ENCODE measurements at places on chromosomes 2 and 18.

GRCh38 chr2:195021711-195022507 is 635.1 kb upstream of the SLC39A10 start:
- no peak for DNase-seq

- no peak for DNase-seq
Observed at GRCh38 chr2:105125428-105125827, 87.6 kb downstream of the MRPS9 start.

GRCh38 chr2:240648650-240649275 is 23.5 kb downstream of the GPR35 start:
- DNase-seq = no peak

GRCh38 chr2:101756266-101756665 is 58.8 kb downstream of the MAP4K4 start:
- no peak for DNase-seq

GRCh38 chr2:122172812-122173211 is 417.4 kb downstream of the TSN start:
- no peak for DNase-seq

DNA sequence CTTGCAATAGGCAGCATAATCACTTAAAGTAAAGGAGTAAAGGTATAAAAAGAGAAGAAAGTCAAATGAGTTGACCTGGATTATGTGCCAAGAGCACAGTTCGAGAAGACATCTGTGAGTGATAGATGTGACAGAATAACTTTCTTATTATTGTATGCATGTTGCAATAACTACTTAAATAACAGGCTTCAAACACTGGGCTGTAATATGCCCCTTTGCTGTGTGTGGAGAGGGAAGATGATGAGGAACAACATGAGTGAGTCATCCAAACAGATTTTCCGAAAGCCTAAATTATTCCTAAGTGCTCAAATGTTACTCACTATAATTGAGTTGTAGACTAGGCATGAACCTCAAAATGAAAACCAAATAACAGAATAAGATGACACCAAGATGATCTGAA is 328.1 kb downstream of the EXOC6B start:
- no peak for DNase-seq

DNA sequence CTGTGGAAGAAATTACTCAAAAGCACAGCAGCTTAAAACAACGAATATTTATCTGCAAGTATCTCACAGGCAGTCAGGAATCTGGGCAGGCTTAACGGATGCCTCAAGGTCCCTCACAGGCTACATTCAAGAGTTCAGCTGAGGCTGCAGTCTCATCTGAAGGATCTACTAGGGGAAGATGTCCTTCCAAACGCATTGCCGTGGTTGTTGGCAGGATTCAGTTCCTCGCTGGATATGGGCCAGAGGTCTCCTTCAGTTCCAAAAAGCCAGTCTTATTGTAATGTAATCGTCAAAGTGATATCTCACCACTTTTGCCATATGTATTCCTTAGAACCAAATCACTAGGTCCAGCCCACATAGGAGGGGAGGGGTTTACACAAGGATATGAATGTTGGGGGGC is 98.2 kb upstream of the EPAS1 start:
- no peak for DNase-seq

- DNase-seq = no peak
Observed at GRCh38 chr2:182921234-182921633, 54.8 kb upstream of the FRZB start.

- DNase-seq = no peak
Observed at GRCh38 chr2:170161516-170162270, 16.3 kb upstream of the MYO3B start.

DNA sequence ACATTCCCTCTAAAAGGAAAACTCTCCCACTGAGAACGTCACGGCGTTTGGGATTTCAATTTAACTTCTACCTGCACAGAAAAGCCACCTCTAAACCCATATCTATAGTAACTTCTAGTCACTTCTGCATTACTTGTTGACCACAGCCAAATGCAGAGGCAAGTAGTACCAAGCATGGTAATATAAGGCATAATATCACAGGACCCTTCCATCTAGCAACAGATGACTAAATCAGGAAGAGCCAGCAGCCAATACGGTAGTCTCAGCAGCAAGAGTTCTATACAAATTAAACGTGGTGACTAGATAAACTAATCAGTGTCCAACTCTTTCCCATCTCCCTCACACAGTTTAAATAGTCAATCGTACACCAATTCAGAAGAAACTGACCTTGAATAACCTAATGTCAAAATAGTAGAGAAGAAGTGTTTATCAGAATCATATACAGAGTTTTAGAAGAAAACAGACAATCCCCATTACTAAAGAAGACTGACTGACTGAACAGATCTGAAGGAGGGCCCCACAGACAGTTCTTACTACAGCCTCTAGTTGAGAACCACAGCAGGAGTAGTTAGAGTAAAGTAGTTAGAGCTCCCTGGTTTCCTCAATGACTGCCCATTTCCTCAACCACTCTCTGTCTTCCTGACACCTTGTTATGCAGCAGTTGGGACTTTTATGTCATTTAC is 30.0 kb downstream of the MEMO1 start:
- peak; percentile 6 for DNase-seq

- DNase-seq = no peak
Observed at GRCh38 chr2:65934992-65935629, 499.8 kb upstream of the MEIS1 start.

DNA sequence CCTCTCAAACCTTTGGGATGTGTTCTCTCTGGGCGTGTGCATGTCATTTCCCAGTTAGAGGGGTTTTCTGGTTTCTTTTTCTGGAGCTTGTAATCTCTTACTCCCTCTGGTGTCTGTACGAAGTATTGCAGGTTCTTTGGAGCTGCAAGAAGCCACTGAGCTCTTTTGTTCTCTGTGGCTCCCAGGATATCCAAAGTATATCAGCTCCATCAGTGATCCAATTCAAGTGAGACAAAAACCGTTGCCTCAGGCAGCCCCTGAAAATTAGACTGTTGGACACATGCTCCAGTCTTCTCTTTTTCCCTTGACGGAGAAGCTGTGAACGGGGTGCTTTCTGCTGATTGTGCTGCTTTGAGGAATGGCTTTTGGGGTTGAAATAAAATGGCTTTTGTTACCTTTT is 59.0 kb upstream of the LDLRAD4 start:
- peak; percentile 53 for DNase-seq

- DNase-seq = no peak
Observed at GRCh38 chr2:114010001-114010400, 120.1 kb downstream of the ACTR3 start.

GRCh38 chr2:222270396-222270795 is 28.4 kb downstream of the PAX3 start:
- no peak for DNase-seq

DNA sequence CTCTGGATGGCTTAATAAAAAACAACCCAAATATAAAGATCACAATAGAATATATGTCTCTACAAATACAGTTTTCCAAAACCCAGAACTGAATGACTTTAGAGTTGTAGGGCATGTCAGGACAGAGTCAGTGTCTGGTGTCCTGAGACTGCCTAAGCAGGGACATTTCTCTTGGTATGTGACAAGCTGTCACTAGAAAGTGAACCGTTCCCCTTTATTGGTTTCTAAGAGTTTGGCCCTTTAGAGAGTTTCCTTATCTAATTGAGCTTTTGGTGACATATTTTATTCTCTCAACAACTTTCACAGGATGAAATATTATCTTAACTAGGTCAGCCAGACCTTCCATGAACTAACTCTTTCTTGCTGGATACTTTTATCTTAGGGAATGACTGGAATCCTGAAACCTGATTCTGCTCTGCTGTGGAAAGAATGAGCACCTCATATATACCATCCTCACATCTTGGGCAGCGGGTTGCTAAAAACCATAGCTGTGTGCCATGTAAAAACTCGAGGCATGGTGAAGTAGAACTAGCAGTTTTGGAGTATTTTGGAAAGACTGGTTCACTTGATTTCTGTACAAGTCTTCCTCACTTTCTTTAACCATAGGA is 54.8 kb downstream of the CAVIN2 start:
- no peak for DNase-seq

DNA sequence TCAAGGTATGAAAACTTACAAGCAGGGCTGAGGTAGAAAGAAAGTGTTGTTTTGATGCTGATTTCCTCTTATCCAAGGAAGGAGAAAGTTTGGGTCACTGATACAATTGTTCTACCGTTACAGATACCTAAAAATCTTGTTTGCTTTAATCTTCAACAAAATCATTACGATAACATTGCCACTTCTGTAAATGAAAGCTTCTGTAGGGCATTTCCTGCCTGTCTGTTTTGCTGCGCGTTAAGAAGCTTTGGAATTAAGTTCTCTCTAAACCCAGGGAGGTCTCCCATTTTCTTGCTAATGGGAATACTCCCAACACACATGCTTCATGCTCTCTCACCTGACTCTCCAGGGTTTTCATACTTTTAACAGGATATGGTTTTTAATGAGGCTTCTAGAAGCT is 258.5 kb downstream of the PTGR3 start:
- DNase-seq = no peak

DNA sequence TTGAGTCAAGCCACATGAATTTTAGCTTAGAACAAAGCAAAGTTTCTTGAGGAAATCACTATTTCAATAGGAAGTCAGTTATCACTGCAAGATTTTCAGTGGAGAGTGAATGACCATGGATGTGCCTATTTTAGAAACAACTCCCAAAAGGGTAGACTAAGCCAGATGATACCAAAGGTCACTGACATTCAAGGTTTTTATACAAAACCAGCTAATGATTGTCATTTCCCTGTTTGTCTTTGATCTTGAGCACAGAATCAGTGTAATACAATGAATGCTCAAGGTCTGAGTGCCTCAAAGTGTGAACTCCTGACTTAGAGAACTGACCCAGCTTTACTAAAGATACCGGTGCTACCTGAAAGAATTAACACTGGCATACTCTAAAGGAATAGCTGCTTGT is 60.5 kb downstream of the CDH2 start:
- DNase-seq = no peak

DNA sequence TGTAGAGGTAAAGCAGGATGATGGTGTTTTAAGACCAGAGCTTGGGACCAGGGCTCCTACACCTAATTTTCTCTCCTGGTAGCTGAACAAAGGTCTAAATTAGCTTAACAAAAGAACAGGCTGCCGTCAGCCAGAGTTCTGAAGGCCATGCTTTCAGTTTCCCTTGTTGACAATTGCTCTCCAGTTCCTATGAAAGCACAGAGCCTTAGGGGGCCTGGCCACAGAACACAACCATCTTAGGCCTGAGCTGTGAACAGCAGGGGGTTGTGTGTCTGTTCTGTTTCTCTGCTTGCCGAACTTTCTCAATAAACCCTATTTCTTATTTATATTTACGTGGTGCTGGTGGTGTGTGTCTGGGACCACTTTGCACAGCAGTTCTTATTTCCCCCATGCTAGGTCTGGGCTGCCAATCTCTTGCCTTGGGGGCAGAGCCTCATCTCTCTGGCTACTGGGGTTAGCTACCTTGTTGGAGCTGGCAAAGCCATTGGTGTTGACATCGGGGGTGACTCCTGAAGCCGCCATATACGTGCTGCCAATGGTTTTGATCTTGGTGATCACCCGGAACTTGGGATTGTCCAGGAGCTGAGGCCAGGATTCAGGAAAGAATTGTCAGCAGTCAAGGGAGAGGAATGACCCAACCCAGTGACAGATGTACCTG is 29.0 kb downstream of the CENPO start:
- no peak for DNase-seq

DNA sequence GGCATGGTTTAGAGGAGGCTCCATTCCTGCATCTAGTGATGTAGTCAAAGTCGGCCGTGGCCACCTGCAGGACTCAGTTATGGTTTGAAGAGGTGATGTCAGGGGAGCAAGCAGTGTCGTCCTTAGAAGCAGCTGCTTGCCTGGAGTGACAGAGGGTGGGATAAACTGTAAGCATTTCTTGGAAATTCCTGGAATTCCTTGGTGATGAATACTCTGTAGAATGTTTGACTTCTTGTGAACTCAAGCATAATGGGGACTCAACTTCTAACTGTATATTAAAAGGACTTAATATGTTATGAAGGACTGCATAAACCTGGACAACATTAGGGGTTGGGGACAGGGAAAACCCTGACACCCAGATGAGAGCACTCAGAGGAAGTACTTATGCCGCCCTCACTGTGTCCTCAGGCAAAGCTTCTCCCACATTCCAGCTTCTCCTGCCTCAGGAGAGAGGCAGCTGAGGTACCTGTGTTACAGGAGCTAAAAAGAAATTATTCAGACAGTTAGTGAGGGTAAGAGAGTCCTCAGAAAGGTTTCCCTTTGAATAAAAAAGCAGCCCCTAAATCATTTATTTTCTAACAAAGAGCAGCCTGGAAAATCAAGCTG is 459.9 kb upstream of the CELF4 start:
- no peak for DNase-seq
